ENCODE measurements at places on chromosomes 1 and 21. TPM values are rescaled to one million over a fixed set of nuclear protein-coding genes. Genes with fewer than 3 reads are reported as not detected.
A peak's percentile ranks its signal among the peaks of the same experiment; 100 is the strongest.

DNA sequence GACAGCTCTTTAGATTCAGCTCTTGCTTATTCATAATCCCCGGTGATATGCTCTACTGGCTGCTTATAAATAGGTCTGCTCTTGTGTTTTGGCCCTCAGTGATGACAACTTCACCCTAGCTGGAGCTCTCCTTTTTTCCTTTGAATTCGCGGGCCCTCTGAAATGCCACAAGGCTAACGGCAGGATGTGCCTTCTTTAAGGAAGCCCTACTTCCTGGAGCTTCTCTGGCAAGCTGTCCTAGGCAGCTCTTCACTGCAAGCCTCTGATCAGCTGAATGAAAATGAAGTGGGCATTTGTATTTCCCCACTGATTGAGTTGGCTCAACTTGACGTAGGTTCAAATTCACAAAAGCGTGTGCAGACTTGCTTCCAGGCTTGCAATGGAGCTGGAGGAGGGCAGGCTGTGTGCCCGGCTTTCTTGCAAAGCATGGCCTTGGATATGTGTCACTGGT lies 22.2 kb downstream of the SGIP1 start:
- no peak for DNase-seq

GRCh38 chr1:108841703-108842102 lies 15.2 kb downstream of the AKNAD1 start:
- no peak for DNase-seq

DNA sequence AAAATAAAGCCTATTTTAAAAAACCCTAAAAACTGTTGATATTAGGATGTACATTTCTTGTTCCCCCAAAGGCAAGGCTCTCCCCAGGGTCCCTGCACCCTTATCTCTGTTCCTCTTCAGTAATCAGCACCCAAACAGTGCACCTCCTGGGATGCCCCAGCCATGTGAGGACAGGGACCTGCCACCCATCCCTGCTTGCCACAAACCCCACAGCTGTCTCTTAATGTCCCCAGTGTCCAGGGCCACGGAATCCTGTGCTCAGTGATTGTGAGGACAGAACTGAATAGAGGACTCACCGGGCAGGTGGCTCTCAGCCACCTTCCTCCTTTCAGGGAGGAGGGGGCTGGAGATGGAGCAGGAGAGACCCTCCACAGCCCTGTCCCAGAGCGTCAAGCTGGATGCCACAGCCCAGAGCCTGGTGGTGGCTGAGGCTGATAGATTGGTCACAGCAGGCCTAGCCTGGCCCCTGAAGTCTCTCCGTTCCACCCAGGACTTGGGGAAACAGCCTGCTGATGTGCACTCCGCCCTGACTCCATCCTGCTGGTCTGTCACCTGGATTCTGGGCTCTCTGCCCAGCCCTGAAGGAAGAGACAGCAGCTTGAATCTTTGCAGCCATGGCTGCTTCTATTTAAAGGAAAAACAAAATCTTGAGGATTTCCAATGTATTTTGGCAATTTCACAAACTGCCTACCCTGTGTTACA lies 23.1 kb downstream of the RNF187 start:
- DNase-seq, result no peak

DNA sequence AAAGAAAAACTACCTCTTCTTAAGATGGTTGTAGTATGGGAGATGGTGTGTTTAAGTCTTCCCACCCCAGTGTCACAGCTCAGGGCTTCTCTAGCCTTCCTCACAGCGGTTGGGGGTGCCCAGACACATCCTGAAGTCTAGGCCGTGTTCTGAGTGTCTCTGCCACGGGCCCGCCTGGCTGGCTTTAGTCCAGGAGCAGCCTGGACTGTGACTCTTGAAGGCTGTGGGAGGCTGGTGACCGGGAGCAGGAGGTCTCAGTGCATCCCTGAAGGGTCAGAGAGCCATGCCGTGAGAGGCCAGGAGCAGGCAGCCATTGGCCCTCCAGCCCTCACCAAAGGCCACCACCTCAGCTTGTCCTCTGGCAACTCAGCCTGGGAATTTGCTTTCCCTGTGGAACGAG lies 4.5 kb downstream of the EPHX1 start:
- DNase-seq, result no peak

- no peak for DNase-seq
Observed at GRCh38 chr1:220631238-220631815, 58.8 kb upstream of the C1orf115 start.

DNA sequence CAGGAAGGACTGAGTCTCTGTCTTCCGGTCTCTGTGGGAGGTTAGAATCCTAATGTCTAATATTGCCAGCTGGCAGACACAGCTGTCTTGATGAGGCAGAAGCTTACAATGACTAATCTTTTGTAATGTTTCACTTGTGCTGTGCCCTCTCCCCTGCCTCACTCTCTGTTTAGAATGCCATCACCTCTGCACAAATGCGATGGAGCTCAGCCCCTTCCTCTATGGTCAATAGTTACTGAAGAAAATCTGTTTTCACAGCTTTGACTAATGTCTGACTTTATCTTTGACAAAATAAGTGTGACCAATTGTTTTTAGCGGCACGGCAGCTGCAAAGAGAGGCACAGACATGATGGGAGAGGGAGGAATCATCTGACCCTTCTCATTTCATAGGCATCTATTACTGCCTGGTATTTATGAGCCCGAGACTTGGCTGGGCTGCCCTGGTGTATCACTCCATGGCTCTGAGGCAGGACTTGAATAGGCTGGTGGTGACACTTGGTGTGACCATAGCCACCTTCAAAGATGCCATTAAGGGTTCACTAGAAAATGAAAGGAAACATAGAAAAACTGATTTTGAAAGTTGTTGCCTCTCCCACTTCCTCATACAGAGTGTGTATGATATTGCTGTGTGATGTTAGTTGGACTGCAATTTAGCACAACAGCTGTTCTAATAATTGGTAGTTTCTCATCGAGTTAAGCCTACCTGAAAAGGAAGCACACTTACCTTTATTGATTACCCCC lies 163.2 kb upstream of the NBPF11 start:
- no peak for DNase-seq

GRCh38 chr1:5917591-5918274 lies 74.5 kb downstream of the NPHP4 start:
- DNase-seq, result no peak

CYP4A22 gene
- total RNA-seq, result not detected

- DNase-seq, result peak; percentile 61
Observed at GRCh38 chr1:3453203-3453761, 1.2 kb upstream of the ARHGEF16 start.

CD1E gene
- total RNA-seq, result not detected

DNA sequence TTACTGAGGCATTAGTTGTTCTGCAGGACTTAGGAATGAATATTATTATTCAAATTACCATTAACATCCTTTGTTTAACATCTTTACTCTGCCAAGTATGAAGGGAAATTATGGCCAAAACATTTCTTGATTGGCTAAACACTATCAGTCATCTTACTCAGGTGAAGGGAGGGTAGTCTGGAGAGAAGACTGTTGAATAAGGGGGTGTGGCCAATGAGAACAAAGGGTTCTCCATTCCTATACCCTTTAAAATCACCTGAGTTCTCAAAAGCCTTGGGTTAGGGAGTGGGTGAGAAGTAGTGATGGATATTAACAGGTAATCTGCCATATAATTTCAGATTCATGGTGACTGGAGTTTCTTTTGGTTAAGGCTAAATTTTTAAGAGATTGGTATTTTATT lies 19.3 kb downstream of the CRYZL1 start:
- no peak for DNase-seq

OR2T34 gene
- total RNA-seq, result not detected

- DNase-seq, result peak; percentile 17
Observed at GRCh38 chr1:118821801-118822200, 166.3 kb downstream of the TBX15 start.

RHD gene
- not detected for total RNA-seq

DNA sequence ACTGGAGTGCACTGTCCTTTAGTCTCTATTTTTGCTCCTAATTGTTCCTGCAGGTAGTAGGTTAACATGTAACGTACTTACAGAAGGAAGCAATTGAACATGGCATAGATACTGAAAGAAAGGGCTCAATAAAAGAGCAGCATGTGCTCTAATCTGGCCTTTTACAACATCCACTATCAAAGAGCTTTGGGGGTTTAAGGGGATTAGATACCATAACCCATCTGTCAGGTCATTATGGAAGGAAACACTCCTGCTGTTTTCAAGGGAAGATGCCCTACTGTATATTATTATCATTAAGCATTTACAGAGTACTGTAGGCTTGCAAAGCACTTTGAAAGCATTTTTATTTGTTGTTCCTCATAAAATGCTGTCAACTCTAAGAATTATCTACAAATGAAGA lies 152.8 kb downstream of the TTLL7 start:
- DNase-seq, result no peak

DNA sequence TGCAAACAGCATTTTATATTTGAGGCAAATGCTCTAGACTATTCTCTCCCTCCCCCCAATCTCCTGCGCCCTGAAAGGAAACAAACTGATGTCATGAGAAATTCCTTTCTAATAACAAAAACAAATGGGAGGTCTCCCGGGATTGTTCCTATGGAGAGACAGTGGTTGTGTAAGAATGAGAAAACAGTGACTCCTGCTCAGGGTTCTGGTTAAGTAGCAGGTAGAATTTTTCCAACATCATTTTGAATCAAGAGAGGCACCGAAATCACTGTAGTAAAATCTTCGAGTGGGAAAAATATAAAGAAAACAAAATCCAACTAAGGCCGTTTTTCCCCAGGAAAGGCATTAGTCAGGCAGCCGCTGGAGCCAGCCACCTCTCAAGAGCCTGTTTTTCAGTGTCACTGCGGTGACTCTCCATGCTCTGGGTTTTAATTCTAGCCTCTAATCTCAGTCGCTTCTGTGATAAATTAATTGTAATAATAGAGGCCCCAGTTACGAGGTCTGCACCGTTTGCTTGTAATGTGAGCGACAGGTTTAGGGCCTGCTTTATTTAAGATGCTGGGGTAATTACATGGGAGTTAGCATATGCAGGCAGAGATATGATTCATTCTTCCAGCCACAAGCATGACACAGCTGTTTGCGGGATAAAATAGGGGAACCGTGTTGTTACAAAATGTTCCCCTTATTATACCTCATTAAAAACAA lies 80.3 kb downstream of the RNF220 start:
- peak; percentile 81 for DNase-seq

DNA sequence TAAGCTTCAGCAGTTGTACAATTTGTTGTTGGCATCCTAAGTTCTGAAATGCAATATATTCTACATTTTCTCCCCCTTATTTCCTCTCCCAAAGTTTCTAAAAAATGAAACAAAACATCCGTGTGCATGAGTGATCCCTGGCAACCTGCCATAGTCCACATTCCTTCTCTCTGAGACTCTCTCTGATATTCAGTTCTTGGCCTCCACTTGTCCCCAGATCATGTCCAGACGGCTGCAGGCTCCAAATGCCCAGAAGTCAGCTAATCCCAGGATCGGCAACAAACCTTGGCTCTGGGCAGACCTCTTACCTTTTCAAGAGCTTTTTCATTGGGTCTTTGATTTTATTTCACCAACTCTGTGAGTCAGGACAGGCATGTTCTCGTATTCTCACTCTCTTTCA lies 187.8 kb downstream of the ETS2 start:
- DNase-seq, result peak; percentile 98

DNA sequence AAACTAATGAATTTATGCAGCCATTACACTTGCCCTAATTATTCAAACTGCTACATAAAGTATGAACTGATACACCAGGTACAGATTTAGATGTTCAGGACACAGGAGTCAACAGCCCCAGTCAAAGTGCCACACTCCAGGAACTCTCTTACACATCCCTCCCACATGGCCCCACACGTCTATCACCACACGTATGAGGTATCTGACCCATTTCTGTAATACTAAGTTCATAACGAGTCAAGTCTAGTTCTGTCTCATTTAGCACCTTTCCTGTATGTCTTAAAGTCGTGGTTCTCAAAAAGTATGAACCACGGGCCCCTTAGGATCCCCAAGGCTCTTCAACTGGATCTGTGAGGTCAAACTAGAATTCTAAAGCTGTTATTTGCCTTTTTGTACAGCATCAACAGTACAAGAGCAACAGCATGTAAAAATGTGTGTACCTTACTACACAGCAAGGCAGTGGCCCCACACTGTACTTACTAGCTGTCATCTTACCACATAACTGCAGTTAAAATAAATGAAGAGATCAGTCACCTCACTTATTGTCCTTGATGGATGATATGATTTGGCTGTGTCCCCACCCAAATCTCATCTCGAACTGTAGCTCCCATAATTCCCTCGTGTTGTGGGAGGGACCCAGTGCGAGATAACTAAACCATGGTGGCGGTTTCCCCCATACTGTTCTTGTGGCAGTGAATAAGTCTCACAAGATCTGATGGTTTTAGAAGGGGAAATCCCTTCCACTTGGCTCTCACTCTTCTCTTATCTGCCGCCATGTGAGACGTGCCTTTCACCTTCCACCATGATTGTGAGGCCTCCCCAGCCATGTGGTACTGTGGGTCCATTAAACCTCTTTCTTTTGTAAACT lies 42.6 kb downstream of the SIPA1L2 start:
- DNase-seq, result no peak

DNA sequence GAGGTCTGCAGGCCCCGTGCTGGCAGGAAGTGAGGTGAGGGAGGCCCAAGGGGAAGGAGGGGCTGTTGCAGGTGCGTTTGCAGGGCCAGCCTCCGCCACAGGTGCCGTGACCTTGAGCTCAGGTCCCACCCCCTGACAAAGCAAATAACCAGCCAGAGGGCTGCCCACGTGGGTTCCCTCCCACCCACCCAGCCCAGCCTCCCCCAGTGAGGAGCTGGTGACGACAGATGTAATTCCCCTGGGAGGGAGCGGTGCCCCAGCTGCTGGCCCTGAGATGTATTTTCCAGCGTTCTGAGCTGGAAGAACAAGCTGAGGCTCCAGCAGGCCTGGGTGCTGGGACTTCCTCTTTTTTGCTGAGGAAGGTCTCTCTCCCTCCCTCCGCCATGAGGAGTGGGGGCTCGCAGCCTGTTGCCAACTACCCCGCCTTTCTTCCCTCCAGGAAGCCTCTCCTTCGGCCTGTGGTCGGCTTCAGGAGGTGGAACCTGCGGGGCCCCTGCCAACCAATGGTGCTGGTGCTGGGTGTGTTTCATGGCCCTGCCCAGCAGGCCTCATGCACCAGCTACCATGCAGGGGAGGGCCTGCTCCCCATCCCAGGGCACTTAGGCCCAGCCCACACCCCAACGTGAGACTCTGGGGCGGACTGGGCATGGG lies 153.2 kb downstream of the PRDM16 start:
- DNase-seq, result no peak

DNA sequence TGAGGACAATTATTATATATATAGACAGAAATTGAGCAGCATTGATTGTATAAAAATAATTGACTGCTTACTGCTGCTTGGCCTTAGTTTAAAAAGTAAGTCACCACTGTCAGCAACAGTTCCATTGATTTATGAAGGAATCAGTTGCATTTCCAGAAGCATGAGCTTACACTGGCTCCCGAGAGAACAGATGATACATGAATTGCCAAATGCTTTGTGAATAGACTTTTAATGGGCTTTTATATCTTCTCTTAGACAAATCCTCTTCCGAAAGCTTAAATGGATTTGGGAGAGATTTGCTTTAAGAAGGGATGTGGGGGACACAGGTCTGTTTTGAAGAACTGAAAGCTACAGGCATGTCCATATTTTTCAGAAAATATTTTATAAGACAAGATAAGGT lies 7.5 kb downstream of the FHAD1 start:
- no peak for DNase-seq

ENO1 gene
- 1,443 TPM for total RNA-seq

Measured in fibroblast of the aortic adventitia (primary cell).